NCI-H1105 (cell line): ENCODE measurements at places on chromosomes 5 and 9.

- DNase-seq = no peak
Observed at GRCh38 chr9:33786681-33787080, 8.7 kb upstream of the PRSS3 start.

- no peak for DNase-seq
Observed at GRCh38 chr5:16750445-16750844, 133.6 kb upstream of the RETREG1 start.

GRCh38 chr5:90898326-90899013 is 339.9 kb downstream of the ADGRV1 start:
- no peak for DNase-seq

DNA sequence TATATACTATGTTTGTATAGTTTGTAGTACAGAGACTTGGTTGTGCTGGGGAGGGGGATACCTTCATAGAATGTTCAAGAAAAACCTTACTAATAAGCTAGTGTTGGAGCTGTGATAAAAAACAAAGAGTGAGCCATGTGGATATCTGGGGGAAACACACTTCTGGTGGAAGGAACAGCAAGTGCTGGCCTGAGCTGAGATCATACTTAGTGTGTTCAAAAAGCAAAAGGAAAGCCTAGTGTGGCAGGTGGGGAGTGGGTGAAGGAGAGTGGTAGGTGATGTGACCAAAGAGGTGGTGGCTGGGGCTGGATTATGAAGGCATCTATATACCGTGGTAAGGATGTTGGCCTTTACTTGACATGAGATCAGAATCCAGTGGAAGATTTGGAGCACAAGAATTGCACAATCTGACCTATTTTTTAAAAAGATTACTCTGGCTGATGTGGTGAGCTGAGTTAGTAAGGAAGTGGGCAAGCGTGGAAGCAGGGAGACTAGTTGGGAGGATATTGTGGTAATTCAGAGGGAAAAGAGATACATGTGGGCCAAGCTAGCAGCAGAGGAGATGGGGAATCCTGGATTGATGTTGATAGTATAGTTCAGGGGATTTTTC is 26.6 kb downstream of the PALM2AKAP2 start:
- DNase-seq = no peak

- no peak for DNase-seq
Observed at GRCh38 chr5:134263801-134264200, 37.9 kb upstream of the PPP2CA start.
